ENCODE measurements at places on chromosomes 1 and 21. TPM values are rescaled to one million over a fixed set of nuclear protein-coding genes. Genes with fewer than 3 reads are reported as not detected.

Gene IL20
- total RNA-seq, result not detected

- DNase-seq, result no peak
These were observed 84.8 kb downstream of the DMRTB1 start for GRCh38 chr1:53543778-53544695.

DNA sequence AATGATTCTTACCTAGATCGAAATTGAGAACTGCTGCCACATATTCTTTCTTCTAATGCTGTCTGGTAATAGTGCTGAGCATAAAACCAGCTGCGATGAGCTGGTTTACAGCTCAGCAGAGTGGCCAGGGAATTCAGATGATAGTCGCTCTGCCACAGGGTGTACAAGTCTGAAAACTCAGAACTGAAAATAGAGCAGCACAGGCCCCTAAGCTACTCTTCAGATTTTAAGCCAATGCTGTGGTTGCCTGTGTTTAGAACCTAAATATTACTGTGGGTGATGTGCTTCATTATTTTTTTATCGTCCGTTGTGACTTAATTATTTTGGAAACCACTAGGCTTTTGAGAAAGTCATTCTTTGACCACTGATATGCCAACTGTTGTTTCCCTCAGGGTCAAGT is 152.0 kb downstream of the ADGRL4 start:
- DNase-seq, result no peak

DNA sequence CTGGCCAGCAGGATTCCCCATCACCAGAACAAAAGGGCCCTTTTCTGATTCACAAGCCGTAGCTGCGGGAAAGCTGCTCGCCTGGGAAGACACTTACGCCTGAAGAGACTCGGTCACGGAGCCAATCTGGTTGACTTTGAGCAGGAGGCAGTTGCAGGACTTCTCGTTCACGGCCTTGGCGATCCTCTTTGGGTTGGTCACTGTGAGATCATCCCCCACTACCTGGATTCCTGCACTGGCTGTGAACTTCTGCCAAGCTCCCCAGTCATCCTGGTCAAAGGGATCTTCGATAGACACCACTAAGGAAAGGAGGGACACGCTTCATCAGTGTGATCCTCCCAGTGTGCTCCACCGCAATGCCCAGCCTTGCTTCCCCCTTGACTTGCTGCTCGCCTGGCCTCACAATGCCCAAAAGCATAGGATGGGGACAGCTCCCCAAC is 14.7 kb downstream of the ENO1 start:
- no peak for DNase-seq

Gene MRPS14
- 38.7 TPM for total RNA-seq

DNA sequence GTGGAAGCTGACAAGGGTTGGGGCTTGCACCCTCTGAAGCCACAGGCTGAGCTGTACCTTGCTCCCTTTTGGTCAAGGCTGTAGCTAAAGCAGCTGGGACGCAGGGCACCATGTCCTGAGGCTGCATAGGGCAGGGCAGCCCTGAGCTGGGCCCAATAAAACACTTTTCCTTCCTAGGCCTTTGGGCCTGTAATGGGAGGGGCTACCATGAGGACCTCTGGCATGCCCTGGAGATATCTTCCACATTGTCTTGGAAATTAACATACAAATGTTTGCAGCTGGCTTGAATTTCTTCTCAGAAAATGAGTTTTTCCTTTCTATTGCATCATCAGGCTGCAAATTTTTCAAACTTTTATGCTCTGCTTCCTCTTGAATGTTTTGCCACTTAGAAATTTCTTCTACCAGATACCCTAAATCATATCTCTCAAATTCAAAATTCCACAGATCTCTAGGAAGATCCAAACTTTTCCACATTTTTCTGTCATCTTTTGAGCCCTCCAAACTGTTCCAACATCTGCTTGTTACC is 32.9 kb upstream of the TTLL7 start:
- DNase-seq, result no peak

DNA sequence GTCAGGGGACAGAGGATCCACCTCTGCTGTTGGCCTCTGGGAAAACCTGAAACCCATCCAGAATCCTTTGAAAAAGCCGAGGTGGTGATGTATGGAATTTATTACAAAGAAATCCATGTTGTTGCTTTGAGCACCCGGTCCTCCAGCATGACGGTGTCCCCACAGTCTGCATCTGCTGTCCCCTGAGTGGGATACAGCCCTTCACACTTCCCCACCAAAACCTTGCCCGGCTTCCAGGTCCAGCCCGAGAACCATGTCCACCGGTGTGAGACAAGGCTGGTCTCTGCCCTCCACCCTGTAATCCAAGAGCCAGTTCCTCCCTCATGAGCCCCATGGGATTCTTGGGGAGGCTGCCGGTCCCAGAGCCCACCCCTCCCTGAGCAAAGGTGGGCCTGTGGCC is 70.5 kb downstream of the STUM start:
- no peak for DNase-seq

Gene C1QC
- total RNA-seq, result not detected

Gene SELE
- total RNA-seq, result not detected

Gene OR2AK2
- total RNA-seq, result not detected

- no peak for DNase-seq
These were observed 982 bp upstream of the TRIM17 start for GRCh38 chr1:228417483-228418203.

GRCh38 chr1:180571832-180572636 is 13.3 kb downstream of the OVAAL start:
- no peak for DNase-seq

Gene GOLT1A
- total RNA-seq, result 7.5 TPM

Gene MTR
- total RNA-seq, result 24.2 TPM

Gene CHIT1
- not detected for total RNA-seq

GRCh38 chr1:23567996-23568607 is 8.8 kb upstream of the ID3 start:
- peak; percentile 68 for DNase-seq

DNA sequence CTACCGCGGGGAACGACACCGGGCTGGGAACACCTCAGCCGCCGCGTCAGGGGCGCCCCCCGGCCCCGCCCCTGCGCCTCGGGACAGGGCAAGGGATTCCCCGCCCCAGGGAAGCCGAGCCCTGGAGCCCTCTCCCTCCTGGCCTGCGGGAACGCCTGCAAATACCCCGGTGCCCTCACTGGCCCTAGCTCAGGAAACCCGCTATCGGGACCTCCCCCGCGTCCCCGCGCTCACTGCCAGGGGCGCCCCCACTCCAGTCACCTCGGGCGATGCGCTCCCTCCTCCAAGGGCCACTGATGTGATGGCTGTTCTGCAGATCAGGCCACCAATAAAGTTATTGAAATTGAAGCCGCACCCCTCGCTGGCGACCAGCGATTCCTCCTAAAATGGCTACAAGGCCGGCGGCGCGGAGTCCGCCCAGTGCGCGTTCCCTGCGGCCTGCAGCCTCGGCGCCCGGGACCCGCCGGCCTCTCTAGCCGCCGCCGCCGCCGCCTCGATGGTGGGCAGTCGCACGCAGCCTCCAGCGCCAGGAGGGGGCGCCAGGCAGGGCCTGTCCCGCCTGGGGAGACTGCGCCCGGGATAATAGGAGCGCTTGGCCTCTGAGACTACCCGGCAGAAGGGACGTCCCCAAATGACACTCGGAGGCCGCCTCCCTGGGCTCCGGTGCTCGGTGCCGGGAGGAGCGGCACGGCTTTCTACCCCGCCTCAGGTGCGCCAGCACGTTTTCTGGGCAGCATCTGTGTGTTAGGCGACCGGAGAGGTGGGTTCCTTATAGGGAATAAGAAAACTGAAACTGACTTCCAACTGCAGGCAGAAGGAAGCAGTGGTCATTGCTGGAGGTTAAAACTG is at the start of gene PRKAB2:
Gene PRKAB2 (minus strand): TSS at position 303 of the 849 bp plus-strand sequence. CDS start 326 bp downstream, outside the sequence.
- DNase-seq, result peak; percentile 98

GRCh38 chr1:20760322-20760721 is 26.8 kb downstream of the HP1BP3 start:
- DNase-seq, result no peak

DNA sequence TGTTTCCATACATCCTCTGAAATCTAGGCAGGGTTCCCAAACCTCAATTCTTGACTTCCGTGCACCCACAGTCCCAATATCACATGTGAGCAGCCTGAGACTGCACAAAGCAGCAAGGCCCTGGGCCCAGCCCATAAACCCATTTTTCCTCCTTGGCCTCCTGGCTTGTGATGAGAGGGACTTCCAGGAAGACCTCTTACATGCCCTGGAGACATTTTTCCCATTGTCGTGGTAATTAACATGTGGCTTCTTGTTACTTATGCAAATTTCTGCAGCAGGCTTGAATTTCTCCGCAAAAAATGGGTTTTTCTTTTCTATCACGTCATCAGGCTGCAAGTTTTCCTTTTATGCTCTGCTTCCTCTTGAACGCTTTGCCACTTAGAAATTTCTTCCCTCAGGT is 3.3 kb upstream of the PIGK start:
- DNase-seq, result no peak

- DNase-seq, result no peak
These were observed 61.2 kb upstream of the VTCN1 start for GRCh38 chr1:117271959-117272358.

DNA sequence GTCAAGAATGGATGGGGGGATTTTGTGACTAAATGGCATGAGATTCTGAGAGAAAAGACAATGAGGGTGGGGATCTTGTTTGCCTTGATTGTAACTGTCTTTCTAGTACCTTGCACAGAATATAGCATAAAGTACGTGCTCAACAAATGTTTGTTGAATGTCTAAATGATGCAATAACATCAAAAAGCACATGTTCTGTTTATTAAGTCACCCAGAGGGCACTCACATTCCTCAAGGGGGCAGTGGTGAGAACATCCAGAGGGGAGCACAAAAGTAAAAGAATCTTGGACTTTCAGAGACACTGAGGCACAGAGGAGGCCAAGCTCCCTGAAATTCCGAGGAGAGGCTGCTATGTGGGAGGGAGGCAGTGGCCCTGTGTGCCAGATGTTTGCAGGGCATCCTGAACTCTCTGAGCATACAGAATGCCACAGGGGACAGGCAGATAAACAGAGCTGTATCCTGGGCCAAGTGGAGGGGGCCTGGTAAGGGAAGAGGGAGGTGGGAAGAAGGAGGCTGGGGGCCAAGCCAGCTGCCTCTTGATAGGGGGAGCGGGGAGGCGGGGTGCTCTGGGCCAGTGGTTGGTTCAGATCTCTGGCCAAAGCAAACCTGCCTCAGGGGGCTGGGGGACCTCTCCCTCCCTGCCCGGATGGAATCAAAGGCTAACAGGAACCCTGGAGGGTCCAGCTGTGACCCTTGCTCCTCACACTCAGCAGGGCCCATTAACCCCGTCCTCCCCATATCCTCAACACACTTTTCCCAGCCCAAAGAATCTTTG is 6.5 kb upstream of the ATP1A2 start:
- peak; percentile 69 for DNase-seq

Gene KIRREL1
- 41.8 TPM for total RNA-seq

DNA sequence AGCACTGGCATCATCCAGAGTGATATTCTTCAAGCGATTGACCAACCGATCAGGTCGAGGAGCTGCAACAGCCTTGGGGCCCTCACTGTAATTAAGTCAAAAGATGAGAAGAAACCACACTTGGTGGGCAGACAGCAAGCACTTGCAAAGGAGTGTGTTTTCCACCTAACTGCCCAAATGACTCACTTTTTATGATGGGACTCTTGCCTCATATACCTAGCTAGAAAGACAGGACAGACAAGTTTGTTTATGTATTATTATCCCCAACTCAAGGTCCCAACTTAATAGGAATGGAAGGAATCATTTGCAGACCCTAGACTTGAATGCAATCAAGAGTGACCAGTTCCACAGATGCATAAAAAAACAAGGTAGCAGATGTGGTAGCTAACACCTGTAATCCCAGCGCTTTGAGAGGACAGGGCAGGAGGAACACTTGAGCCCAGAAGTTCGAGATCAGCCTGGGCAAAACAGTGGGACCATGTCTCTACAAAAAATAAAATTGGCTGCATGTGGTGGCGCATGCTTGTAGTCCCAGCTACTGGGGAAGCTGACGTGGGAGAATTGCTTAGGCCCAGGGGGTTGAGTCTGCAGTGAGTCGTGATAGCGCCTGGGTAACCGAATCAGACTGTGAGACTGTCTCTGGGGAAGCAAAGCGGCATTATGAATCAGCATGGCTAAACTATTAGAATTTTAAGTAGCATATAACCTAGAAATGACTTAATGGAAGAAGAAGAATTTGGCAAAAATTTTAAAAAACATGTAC is 2.3 kb upstream of the NRAS start:
- DNase-seq, result no peak

DNA sequence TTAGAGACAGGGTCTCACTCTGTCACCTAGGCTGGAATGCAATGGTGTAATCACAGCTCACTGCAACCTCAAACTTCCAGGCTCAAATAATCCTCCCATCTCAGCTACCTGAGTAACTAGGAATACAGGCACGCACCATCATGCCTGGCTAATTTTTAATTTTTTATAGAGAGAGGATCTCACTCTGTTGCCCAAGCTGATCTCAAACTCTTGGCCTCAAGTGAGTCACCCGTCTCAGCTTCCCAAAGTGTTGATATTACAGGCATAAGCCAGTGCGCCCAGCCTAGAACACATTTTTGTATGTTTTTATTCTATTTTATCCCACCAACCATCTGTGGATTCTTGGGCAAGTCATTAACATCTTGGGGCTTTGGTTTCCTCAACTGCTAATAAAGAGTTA is 100.5 kb downstream of the AK5 start:
- DNase-seq, result no peak

Gene DCDC2B
- not detected for total RNA-seq

- DNase-seq, result no peak
These were observed 7.2 kb upstream of the NHLH1 start for GRCh38 chr1:160359559-160360226.

Gene PADI2
- total RNA-seq, result 5.8 TPM

Gene PLA2G2F
- total RNA-seq, result not detected

GRCh38 chr21:44419679-44420078 is 35.6 kb upstream of the LRRC3 start:
- no peak for DNase-seq

DNA sequence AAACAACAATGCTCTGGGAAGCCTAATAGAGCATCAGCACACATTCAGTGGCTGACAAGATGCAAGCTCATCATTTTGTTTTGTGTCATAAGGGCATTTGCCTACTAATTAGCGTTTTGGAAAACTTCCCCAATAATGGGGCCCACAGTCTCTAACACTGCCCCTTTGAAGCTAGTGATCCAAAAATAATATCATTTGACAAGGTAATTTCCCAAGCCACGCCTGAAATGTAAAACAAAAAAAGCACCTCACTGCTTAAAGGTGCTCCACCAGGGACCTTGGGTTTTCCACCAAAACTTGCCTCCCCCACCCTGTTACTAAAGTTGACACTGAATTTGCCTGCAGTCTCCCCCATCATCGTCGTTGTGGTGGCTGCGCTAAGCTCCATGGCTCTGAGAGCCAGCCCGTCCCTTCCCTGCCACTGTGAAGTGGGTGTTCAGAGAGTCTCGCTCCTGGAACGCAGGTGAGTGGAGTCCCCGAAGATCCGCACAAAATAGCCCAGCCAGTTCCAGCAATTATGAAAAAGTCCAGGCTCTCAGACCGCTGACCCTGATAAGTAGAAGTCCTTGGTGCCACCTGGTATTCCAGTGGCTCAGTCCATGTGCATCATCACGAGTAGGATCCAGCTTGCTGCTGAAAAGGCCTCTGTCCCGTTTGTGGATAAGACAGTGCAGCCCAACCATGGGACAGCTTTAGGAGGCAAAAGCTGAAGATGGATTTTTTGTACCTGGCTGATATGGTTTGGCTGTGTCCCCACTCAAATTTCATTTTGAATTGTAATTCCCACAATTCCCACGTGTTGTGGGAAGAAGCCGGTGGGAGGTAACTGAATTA is 52.2 kb downstream of the RAB3GAP2 start:
- no peak for DNase-seq

Gene TMEM51
- total RNA-seq, result 9.9 TPM

- DNase-seq, result no peak
These were observed 107.5 kb downstream of the PCNX2 start for GRCh38 chr1:233188061-233188460.

- peak; percentile 39 for DNase-seq
These were observed at the start of gene PTGFRN for GRCh38 chr1:116909512-116910378. Gene PTGFRN (plus strand): TSS chr1:116909916. CDS start chr1:116910204, 288 bp downstream.

- DNase-seq, result no peak
These were observed 28.9 kb downstream of the ODR4 start for GRCh38 chr1:186404454-186405051.
